Stimulated activated CD4-positive, alpha-beta T cell treated with anti-CD3 and anti-CD28 coated beads, Interleukin-1b, Interleukin-23, amount 100 ng/mL, for 48 hours (primary cell): ENCODE measurements at places on chromosomes 4 and X.

DNA sequence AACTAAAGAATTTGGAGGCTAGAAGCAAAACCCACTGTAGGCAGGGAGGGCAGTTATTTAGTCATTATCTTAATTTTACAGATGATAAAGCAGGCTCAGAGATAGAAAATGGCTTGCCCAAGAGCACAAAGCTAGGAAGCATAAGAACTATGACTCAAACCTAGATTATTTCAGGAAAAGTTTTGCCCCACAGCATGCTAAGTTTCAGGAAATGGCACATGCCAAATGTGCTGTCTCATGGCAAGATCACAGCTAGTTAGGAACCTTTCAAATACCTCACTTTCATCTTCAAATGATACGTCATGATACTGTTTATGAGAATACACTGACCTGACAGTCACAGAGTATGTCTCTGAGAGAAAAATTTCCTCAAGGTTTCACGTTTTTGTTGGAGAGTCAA, 78.5 kb upstream of the SPANXC start:
- DNase-seq: no peak

GRCh38 chr4:53089936-53090729, 228.0 kb downstream of the RASL11B start:
- DNase-seq: no peak

DNA sequence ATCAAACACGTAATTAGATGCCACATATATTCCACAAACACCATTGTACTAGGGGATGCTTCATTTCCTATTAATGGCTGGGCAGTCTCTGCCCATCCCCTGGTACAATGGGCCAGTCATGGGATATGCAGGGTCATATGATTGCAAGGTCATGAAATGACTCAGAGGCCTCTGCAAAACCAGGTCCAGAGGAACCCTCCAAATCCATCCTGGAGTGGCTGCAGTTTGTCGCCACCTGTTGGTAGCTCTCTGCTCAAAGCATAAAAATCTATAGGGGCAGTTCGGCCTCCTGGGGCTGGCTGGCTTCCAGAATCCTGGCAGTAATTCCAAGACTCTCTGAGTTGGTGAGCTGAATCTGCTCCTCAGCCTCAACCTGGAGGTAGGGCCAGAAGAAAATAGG, 22.9 kb upstream of the PUDP start:
- DNase-seq: peak; percentile 19

DNA sequence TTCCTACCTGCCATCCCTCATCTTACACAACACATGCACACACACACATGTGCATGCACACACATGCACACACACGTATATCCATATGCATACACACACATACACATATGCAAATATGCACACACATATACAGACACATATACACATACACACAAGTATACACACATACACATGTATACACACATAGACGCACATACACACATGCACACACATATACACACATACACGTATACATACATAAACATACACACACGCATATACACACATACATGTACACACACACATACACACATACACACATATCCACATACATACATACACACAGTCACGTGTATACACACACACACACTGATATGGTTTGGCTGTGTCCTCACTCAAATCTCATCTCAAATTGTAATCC, 37.0 kb upstream of the AFAP1 start:
- DNase-seq: no peak

DNA sequence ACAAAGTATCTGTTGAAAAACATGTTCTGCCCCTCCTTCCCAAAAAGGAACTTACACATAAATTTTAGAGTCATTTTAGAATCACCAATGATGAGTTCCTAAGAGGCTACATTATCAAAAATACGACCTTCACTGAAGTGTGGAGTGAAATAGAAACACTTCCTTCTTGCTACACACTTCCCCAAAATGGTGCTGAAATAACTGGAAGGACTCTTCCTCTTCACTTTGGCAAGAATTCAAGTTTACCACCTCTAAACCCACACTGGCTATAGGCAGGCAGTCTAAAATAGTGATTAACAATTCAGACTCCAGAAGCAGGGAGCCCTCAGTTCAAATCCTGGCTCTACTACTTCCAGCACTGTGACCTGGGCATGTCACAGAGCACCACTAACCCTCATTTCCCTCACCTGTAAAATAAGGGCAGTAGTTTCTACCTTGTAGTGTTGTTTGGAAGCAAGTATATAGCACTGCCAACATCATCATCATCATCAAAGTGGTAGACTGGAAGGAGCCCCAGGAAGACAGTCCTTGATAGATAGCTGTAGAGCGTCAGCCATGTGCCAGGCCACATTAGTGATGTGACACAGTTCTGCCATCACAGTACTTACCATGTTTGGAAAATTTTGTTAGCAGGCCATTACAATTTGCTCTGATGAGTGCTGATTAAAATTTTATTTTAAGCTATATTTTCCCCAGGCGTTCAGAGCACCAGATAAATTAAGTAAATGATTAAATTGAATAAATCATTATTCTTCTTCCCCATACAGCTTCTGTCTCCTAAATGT, 103.3 kb downstream of the PARM1 start:
- DNase-seq: no peak

GRCh38 chr4:185513489-185514181, 21.7 kb downstream of the PDLIM3 start:
- DNase-seq: no peak

DNA sequence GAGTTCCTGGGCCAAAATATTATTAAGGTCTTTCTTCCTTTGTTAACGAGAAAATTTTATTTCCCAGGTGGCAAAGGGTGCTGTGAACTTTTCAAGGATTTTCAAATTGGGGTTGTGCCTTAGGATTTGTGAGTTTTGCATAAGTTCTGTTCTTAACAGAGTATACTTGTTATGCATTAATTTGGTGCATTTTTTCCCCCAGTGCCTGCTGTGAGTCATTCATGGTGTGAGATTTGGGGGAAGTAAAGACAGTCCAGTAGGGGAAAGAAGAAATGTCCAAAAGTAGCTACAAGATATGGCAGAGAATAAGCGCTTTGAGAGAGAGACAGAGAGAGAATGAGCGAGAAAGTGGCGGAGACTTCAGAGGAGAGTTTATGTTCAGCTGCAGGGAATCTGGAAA, 239.2 kb downstream of the ARHGAP10 start:
- no peak for DNase-seq

DNA sequence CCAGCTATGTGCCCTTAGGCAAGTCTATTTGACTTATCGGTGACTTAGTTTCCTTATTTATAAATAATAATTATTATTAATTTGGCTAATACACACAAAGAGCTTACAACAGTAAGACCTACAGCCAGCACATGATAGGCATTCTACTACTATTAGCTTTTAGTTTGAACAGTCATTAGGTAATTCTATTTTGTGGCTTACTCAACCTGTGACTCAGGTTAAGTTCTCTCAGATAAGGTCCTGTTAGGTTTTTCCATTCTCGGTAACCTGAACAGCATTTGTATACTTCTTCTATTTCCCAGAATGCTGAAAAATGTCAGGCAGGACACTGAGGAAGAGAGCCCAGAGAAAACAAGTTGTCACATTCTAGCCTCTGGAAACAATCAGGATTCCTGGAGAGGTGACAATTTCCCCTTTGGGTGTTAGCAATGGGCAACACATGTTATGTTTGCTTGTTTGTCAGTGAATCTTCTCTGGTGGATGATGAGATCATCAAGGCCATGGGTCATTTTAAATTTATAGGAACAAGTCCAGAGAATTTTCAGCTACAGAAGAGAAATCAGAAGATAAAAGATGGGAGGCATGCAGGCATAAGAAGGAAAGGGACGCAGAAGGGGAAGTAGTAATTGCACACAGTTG, 2144.7 kb downstream of the PCDH7 start:
- DNase-seq: no peak

DNA sequence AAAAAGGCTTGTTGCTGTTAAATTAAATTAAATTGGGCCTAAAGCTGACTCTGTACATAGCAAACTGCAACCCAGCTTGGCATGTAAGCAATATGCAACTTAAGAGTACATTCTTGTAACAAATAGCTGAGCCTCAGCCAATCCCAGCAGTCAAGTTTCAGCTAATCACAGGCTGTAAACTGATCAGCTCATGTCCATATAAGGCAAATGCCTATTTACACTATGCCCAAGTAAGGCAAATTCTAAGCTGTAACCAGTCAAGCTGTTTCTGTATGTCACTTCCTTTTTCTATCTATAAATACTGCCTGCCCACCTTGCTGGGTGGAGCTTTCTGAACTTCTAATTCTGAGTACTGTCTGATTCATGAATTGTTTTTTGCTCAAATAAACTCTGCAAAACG, 429.1 kb upstream of the FTHL17 start:
- DNase-seq: no peak

- DNase-seq: no peak
These were observed 71.7 kb downstream of the FBXW7 start for GRCh38 chr4:152464030-152464823.

GRCh38 chr4:63302078-63302477, 1107.2 kb downstream of the TECRL start:
- DNase-seq: no peak

DNA sequence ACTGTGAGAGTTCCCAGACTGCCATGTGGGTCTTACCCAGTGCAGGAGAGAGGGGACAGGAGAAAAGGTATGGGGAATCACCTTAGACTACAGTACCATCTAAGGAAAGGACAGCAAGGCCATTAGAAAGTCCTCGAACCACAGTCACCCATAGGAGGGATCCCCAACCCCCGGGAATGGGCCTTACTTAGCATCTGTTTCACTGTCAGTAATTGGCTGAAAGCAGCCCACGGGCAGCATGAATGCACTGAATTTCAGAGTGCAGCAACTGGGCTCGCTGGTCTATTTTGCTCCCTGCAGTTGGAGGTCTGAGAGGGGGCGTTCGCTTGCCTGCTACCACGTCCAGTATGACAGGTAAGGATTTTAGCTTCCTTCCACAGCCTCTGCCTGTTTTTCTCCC, 50.4 kb upstream of the KLHL8 start:
- DNase-seq: no peak

DNA sequence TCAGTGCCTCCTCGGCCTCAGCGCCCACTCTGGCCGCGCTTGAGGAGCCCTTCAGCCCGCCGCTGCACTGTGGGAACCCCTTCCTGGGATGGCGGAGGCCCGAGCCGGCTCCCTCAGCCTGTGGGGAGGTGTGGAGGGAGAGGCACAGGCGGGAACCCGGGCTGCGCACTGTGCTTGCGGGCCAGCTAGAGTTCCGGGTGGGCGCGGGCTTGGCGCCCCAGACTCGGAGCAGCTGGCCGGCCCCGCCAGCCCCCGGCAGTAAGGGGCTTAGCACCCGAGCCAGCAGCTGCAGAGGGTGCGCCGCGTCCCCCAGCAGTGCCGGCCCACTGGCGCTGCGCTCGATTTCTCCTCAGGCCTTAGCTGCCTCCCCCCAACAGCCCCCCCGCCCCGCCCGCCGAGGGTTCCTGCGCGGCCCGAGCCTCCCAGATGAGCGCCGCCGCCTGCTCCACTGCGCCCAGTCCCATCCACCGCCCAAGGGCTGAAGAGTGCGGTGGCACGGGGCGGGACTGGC, 1137.0 kb downstream of the PCDH18 start:
- no peak for DNase-seq

GRCh38 chr4:114017120-114017917, 37.9 kb upstream of the ARSJ start:
- DNase-seq: no peak

- no peak for DNase-seq
These were observed 20.3 kb upstream of the SMPX start for GRCh38 chrX:21778236-21778635.

GRCh38 chr4:152385551-152385950, 150.3 kb downstream of the FBXW7 start:
- no peak for DNase-seq

DNA sequence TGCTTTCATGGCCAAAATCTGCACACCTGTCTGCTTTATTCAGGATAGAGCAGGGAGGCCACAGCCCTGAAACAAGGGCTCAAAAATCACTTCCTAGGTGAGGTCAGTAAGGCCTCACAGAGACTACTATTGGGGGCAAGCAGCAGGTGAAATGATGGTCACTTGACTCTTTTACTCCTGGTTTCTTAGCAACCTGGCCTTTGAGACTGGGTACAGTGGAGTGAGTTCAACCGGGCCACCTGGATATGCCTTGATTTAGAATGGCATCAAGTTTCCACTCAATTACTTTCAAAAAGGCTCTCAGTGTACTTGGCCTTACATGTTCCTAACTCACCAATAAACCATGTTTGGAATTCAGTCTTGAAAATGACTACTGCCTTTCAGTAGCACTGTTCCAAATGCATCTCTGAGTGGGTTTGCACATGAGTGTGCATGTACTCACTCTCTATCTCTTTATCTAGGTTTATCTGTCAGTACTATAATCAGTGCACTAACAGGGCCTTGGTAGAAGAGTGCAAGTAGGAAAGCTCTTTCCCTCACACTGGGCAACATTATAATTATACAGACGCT, 388.2 kb downstream of the OPHN1 start:
- DNase-seq: no peak

GRCh38 chrX:1391707-1392375, at the start of gene SLC25A6:
Gene SLC25A6 (minus strand): TSS chrX:1392113. CDS start chrX:1392009, 104 bp downstream.
- DNase-seq: peak; percentile 100

GRCh38 chrX:42466332-42467046, 311.5 kb downstream of the PPP1R2C start:
- no peak for DNase-seq

DNA sequence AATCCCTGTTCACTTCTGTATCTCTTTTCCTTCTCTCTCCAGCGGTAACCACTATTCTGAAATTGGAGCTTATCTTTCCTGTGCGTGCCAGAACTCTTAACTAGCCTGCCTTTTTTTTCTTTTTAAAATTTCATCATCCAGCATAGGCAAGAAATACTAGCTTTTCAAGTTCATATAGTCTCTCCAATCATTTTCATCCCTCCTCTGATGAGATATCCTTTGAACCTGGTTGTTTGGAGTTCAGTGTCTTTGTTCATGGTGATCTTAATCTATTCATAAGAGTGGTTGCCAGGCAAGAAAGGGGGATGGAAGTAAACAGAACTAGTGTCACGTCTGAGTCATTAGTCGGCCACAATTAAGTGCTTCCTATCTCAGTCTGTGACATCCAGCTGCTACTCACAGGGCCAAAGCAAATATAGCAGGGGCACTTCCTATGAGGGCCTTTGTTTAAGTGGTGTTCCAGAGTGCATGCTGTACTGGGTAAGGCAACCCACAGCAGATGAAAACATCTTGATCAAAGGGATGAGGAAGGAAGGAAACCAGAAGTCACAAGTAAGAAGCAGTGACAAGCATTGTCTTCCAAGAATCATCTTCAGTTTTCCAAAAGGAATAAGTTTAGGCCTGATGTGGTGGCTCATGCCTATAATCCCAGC, 56.4 kb upstream of the XIAP start:
- DNase-seq: peak; percentile 3

- DNase-seq: peak; percentile 15
These were observed 4.6 kb upstream of the MAD2L1 start for GRCh38 chr4:120071192-120071795.
